ENCODE measurements at places on chromosomes 7 and 10. TPM values are rescaled to one million over a fixed set of nuclear protein-coding genes. Genes with fewer than 3 reads are reported as not detected.
A peak's percentile ranks its signal among the peaks of the same experiment; 100 is the strongest.

DNA sequence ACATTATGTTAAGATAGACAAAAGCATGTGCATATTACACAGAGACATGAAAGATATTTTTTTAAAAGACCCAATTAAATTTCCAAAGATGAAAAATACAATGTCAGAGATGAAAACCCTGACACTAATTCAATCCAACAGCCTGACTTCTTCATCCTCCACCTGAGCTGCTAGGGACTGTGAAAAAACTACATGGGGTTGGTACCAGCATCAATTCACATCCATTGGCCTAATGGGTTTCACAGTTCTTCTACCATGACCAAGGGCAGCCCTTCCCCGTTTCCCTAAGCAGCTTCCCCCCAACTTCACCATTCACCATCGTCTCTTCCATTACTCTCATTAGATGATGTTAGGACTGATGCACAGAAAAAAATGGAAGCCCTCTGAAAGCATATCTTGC lies 37.4 kb upstream of the CDCA7L start:
- DNase-seq = no peak

GRCh38 chr10:100895896-100896295 lies 16.9 kb upstream of the SLF2 start:
- DNase-seq = no peak

GRCh38 chr10:103145860-103146466 lies 47.1 kb downstream of the NT5C2 start:
- DNase-seq = no peak

DNA sequence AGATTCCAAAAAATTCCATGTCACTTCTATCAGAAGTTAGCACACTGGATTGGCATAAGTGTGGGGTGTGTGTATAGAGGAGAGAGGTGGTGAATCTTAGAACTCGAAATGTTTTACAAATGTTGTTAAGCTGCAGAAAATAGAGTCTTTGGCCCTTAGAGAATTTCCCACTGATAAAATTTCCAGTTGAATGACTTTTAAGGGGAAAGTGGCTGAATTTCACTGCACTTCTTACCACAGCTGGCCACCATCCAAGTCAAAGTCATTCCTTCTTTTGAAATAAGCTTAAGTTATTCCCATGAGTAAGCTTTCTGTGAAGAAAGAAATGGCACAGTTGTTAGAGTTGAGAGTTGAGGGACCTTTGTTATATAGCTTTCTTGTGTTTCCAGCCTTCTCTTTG lies 13.9 kb downstream of the VCL start:
- DNase-seq = no peak

DNA sequence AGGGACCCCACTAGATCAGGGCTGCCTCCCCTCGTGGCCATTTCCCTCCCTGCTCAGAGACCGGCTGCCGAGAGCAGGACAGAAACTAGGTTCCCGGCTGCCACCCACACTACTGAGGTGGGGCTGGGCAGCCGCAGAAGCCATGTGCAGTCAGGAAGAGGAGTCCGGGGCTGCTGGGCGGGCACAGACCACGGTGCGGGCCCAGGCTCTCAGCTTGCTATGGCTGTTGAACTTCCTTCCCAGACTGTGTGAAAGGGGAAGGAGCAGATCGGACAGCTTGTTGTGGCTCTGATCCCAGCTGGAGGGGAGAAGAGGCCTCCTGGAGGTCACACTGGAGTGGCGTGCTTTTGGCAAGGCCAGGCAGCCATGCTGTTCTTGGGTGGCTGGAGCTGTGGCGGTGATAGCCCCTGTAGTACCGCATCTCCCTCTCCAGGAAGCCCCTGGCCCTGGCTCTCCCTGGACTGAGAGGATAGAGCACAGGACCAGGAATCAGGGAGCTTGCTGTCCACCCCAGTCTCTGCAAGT lies 56.8 kb downstream of the HK1 start:
- DNase-seq = no peak

DNA sequence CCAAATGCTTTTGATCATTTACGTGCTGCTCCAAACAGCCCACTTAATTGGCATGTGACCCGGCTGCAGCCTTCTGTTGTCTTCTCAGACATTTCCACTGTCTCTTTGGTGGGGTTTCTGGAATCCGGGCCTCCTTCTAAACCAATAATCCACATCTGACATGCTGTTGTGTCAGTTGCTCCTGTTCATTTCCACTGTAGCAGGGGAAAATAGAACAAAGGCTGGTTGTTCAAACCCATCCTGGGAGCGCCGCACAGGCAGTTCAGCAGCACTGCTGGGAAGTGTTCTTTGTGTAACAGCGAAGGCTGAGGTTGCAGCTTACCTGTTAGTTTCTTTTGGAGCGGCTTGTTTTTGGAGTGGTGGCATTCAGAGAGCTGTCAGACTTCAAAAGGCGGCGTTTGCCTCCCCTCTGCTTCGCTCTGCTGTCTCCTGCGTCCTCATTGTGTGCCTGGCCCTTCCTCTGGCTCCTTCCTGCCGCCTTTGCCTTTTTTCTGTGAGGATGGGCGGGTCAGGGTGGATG lies 149.4 kb downstream of the SNX10 start:
- DNase-seq = peak; percentile 49

- no peak for DNase-seq
Observed at GRCh38 chr10:110388687-110389052, 84.0 kb upstream of the SMNDC1 start.

DNA sequence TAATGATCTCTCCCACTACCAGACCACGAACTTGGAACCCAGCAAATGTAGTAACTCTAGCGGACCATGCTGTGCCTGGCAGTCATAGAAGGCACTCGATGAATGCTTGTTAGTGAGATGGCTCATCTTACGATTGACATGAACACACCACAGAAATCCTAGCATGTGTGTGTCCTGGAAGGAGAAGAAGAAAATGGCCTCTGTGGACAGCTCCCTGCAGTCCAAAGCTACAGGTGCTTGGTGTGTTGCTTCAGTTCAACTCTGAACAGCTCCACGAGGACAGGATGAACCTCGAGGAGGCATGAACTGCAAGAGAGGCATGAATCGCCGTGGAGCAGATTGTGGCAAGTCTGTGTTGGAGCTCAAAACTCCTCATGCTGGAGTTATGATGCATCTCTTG lies 93.5 kb downstream of the KLF6 start:
- DNase-seq = no peak

GRCh38 chr7:22566592-22566991 lies 66.6 kb upstream of the STEAP1B start:
- no peak for DNase-seq

DNA sequence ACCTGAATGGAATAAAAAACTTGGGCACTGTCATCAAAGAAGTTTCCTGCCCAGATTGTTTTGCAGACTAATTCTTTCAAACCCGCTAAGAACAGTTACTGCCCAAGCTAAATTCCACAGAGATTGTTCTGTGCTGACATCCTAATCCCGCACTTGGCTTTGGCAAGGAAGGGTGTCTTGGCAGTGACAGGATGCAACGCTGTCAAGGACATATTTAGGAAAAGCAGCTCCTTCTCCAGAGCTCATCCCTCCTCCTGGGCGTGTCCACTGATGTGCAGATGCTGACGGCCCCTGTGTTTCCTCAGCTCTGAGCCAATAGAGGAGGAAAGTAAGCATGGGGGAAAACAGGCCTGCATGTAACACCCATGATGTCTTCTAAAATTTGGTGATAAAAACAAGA lies 74.2 kb downstream of the EEPD1 start:
- no peak for DNase-seq

GRCh38 chr10:71475243-71475871 lies 78.6 kb downstream of the CDH23 start:
- peak; percentile 71 for DNase-seq

Gene ADK
- 26.8 TPM for total RNA-seq

Gene SHH
- total RNA-seq = 0.07 TPM

Gene IDI2
- not detected for total RNA-seq

All from H9 (cell line).